Esophagus squamous epithelium (tissue), 5 donors: ENCODE measurements at places on chromosomes 12 and 14. TPM values are rescaled to one million over a fixed set of nuclear protein-coding genes. Genes with fewer than 3 reads are reported as not detected.

GRCh38 chr12:47946413-47947323 is 16.7 kb upstream of the TMEM106C start:
- no peak for DNase-seq
- peaks cover 52% of the 10 kb centered on the region for H3K4me1 ChIP-seq
- H3K27me3 ChIP-seq = no peaks in the 10 kb centered on the region
- no peaks in the 10 kb centered on the region for H3K36me3 ChIP-seq

ADAM21 gene
- not detected for total RNA-seq

- no peaks in the 10 kb centered on the region for H3K4me1 ChIP-seq
- no peaks in the 10 kb centered on the region for H3K27me3 ChIP-seq
- no peak overlapping the region for H3K27ac ChIP-seq
- no peak for DNase-seq
These were observed 76.9 kb upstream of the HIF1A start for GRCh38 chr14:61618448-61618847.

DNA sequence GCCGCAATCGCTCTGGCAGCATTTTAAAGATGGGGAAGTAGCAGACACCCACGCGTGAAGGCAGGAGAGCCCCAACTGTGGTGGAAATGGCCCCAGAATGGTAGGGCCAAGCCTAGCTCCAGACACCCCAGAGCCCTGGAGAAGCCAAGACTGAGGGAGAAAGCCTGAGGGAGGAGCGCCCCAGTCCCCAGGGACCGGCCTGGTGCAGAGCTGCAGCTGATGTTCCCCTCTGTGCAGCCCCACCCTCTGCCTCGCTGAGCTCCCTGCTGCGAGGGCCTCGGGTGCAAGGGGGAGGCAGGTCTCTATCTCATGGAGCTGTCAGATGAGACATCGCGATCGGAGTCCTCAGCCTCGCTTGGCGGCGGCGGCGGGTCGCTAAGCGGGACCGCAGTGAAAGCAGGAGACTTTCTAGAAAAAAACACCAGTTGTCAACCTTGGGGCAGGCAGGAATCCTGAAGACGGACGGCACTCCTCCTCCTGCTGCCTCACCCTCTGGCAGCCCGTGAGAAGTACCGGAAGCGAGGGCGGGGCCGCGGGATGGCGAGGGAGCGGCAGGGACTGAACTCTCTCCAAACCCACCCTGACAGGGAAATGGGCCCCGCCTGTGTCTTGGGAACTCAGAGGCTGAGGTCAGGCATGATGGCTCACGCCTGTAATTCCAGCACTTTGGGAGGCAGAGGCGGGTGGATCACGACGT is 6.0 kb downstream of the GAPDH start:
- H3K27ac ChIP-seq = peak overlapping the region; percentile 94
- peaks cover 13% of the 10 kb centered on the region for H3K36me3 ChIP-seq
- peaks cover 42% of the 10 kb centered on the region for H3K4me1 ChIP-seq
- no peaks in the 10 kb centered on the region for H3K27me3 ChIP-seq
- H3K4me3 ChIP-seq = no peak overlapping the region

DNA sequence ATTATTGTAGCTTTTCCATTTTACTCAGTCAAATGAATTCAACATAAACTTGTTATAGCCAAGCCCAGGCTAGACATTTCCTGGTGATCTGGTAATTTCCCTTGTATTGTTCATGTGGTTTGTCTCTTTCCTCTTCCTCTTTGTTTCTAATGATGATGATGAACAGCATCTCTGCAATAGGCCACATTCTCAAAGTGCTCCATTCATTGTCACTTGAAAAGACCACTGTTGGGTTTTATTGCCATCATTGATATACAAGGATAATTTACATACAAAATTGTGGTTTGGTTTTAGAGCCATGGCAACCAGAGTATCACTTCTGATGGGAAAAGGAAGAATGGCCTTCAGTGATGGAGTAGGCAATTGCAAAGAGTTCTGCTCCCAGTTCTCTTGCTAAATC is 379.3 kb downstream of the RGS6 start:
- H3K27ac ChIP-seq = no peak overlapping the region
- no peaks in the 10 kb centered on the region for H3K4me1 ChIP-seq
- H3K4me3 ChIP-seq = no peak overlapping the region
- no peak for DNase-seq
- H3K36me3 ChIP-seq = no peaks in the 10 kb centered on the region

DNA sequence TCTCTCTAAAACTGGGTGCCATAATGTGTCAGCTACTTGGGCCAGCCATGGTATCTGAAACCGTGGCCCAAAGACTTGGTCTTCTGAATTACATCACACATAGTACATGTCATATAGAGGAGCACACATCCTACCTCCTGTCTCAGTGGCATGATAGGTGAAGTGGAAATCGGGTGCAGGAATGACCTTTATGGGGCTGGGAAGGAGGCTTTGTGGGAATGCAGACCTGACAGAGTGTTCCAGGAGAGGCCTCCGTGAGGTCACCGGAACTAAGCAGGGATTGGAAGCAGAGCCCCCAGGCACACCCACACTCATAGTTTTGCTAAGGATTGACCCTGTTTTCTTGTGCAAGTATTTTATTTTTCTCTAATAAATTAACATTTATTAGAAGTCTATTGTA is 82.6 kb downstream of the NTF3 start:
- peaks cover 5% of the 10 kb centered on the region for H3K4me1 ChIP-seq
- no peaks in the 10 kb centered on the region for H3K36me3 ChIP-seq
- no peaks in the 10 kb centered on the region for H3K27me3 ChIP-seq
- DNase-seq = no peak

- no peaks in the 10 kb centered on the region for H3K36me3 ChIP-seq
- H3K4me1 ChIP-seq = no peaks in the 10 kb centered on the region
- H3K4me3 ChIP-seq = no peak overlapping the region
These were observed 71.7 kb upstream of the RIN3 start for GRCh38 chr14:92441751-92442504.
